Aorta (tissue), 5 donors: ENCODE measurements at places on chromosomes 12 and 14. TPM values are rescaled to one million over a fixed set of nuclear protein-coding genes. Genes with fewer than 3 reads are reported as not detected.

DNA sequence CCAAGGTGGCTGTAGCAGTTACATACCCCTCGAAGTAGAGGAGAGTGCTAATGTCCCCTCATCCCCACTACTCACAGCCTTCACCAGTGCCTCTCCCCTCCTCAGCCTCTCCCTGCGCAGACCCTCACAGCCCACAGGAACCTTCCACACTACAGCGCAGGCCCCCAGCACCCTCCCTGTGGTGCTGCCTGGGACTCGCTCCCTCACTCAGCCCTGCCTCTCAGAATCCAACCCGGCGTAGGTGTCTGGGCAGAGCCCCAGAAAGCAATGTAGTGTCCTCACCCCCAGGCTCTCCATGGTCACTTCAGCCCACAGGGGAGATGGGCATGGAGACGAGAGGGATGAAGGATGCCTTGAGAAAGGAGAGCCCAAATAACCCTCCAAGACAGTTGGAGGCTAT is 10.9 kb upstream of the ZNF740 start:
- no peak for DNase-seq

MORN3 gene
- total RNA-seq = 0.57 TPM

GNB3 gene
- 8.2 TPM for total RNA-seq

GRCh38 chr12:103930787-103931735 is 851 bp downstream of the HSP90B1 start:
- DNase-seq = peak; percentile 59

- no peak for DNase-seq
Measured at GRCh38 chr14:88599326-88599725, 36.5 kb downstream of the ZC3H14 start.

DNA sequence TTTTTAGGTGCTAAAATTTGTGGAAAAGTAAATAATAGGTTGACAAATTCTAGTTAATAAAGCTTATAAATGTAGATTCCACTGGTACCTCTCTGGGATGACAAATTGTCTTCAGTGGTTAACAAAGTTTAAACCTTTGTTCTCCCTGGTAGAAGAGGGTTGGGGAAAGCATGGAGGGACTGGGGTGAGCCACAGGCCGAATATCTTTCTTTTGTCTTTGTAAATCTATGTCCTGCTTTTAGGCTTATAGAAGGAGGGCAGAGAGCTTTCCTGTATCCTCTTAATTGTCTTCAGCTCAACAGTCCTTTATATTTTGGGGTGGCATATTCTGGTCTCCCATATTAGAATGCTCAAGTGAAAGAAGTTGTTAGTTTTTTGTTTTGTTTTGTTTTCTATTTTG is 142.2 kb upstream of the CNOT2 start:
- DNase-seq = no peak

- DNase-seq = no peak
Measured at GRCh38 chr12:121713793-121714192, 1.2 kb downstream of the TMEM120B start.

DNA sequence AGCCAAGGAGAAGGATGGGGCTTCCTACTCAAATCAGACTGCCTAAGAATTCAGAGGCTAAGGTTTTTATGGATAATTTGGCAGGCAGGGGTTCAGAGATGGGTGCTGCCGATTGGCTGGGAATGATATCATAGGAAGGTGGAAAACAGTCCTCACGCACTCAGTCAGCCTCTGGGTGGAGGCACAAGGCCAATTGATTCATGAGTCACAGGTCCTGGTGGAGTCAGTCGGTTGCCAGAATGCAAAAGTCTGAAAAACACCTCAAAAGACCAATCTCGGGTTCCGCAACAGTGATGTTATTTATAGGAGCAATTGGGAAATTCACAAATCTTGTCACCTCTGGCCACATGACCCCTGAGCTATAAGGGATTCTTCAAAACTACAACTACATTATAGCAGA is 105.5 kb downstream of the GXYLT1 start:
- no peak for DNase-seq

DNA sequence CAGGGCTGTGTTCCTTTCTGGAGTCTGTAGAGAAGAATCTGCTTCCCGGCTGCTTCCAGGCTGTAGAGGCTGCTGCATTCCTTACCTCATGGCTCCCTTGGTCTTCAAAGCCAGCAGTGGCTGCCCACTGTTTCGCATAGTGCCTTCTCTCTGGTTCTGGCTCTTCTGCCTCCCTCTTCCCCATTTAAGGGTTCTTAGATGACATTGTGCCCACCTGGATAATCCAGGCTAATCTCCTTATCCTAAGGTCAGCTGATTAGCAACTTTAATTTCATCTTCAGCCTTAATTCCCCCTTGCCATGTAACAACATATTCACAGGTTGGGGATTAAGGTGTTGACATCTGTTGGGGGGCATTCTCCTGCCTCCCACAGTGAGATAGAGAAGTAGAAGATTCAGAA is 208.6 kb upstream of the TMTC1 start:
- no peak for DNase-seq

CCDC88C gene
- 18.4 TPM for total RNA-seq

DNA sequence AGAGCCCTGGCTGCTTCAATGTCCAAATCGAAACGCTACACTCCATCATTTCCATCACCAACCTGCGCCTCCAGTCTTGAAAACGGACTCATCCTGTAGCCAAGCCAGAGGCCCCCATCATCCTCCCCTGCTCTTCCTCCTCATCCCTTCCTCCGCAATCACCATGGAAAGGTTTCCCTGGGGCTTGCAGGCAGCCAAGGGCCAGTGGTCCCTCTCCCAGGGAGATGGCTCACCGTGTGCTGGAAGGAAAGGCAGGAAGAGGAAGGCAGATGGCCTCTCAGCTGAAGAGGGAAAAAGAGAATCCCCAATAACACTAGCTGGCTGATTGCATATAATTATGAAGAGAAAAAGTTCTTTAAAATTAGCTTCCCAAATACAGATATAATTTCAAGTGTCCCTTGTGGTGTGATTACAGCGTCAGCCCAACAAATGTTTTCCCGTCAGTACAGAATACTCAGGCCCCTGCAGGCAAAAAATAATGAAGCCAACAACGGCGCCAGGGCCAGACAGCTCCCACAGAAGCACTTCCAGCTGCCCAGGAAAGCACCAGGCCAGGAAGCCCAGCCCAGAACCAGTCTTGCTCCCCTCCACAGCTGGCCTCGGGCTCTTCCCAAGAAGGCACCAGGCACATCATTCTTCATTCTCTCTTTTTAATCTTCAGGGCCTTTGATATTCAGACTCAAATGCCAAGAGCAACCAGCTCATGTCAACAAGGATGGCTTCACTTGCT is 24.7 kb downstream of the ITPK1 start:
- DNase-seq = no peak

DNA sequence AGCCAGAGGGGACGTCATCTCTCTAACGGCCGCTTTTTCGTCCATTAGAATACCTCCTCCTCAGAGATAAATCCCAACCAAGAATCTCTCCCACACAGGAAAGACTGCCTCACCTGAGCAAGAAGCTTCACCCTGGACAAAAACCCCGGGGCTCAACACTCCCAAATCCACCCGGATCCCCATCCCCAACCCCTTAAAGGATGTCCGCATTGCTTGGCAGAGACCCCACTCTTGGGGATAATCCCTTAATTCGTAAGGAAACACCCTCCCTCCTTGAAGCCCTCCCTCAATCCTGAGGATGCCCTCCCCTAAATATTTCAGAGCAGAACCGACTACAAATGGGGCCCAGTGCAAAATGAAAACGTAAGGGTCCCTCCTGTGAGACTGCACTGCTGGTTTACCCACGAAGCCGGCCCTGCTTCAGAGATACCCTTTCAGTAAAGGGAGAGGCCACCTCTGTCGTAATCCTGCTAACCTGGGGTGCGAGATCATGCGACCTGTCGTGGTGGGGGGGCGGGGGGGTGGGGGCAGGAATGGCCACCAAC is 655 bp upstream of the DYNLL1 start:
- no peak for DNase-seq

POLE2 gene
- 3.2 TPM for total RNA-seq

GZMH gene
- not detected for total RNA-seq

DNA sequence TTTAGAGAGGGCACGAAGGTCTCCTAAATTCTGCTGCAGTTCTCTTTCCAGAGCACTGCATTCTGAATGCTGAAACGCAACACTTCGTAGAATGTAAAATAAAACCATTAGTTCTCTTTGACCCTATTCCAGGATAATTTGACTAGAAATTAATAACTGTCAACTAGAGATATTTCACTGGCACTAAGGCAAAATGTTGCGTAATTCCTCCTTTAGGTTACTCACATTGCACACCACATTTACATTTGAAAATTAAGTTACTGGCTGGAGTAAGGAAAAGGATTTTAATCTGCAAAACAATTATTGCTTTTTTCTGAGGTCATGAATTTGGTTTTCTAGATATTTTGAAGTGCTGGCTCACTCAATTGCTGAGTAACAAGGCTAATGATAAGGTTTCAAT is 58.0 kb upstream of the TRHDE start:
- DNase-seq = no peak

DNA sequence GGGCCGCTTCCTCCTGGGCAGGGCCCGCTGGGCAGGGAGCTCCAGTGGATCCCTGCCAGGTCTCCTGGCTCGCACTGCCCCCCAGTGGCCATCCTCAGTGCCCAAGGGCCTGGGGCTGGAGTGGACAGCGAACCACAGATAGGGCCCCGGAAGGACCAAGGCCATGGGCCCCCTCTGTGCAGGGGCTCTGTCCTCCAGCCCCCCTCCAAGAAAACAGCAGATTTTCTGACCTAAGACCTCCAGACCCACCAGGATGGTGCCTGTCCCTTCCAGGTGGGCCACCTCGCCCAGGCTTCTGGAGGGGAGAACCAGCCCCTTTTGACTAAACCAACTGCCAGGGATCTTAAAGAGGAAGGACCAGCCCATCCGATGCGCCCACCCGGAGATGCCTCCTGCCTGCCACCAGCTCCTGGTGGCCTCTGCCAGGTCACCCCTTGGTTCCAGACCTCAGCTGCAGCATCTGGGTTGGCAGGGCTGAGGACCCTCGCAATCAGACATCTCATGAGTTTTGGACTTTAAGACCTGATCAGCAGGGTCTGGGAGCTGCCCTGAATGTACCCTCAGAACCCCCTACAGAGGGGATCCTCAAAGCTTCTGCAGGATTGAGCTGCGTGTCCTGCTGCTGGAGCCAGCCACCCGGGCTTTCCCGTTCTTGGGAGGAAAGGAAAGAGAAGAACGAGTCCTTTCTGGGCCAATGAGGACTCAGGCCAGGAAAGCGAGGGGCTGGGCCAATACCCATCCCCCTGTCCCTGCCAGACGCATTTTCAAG is 325.8 kb upstream of the DIO3 start:
- peak; percentile 79 for DNase-seq

- DNase-seq = no peak
Measured at GRCh38 chr14:95365401-95365800, 45.7 kb upstream of the CLMN start.

DNA sequence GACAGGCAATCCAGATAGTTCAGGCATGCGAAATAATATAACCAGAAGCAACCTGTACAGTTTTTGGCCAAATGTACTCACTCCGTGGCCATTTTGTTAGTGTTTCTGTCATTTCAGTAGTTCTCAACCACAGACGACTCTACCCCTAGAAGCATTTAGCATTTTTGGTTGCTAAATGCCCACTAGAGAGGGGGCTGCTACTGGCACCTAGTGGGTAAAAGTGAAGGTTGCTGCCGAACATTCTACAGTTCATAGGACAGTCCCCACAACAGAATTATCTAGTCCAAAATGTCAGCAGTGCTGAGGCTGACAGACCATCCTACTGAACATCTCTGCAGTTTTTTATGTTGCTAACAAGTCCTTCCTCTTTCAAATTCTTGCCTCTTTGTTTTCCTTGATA is 107.4 kb downstream of the TSHR start:
- DNase-seq = no peak

LALBA gene
- total RNA-seq = not detected

DNA sequence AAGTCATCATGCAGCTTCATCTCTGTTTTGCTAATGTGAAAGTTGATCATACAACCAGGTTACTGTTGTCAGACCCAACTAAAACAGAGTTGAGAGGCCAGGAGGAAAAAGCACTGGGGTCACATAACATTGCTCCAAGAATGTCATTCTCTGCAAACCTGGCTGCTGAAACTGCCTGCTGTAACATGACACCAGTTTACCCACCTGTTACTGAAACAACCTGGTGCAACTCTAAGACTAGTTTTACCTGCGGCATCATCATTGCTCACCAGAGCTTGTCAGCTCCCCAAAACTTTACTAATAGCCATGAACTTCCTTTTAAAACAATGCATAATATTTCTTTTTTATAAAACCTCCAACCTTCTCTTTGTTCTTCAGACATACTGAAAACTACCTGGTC is 30.7 kb upstream of the DEGS2 start:
- no peak for DNase-seq

- DNase-seq = no peak
Measured at GRCh38 chr14:28773176-28773575, 6.6 kb downstream of the FOXG1 start.

DNA sequence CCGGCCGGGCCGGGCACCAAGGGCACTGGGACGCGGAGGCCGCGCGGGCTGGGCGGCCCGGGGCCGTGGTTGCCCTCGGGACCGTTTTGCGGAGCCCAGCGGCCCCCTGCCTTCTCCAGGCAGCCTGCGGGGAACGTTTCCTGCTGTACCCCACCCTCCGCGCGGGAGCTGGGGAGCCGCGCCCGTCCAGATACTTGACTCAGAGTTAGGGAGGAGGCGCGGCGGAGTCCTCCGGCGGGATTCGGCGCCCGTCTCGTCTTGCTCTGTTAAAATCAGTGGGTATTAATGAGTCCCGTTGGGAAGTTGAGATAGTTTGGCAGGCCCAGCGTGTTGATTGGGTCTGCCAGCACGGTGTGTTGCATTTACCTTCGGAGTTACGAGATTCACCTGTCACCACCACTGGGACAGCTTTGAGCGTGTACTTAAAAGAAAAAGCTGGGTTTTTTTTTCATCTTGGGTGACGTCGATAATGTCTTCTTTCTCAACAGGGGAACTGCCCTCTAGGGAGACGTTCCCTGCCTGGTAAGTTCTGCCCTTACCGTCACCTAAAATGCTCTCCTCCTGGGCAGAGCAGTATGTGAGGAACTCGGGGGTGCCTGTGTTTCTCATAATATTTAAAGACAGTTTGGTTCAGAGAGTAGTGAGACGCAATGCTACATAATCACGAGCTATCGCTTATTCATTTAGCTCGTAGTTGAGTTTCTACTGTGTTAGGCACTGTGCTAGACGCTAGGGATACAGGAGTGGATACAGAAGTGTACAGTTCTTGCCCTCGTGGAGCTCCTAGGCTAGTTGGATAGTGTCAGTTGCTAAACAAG is 596 bp downstream of the DLST start:
- peak; percentile 84 for DNase-seq

DNA sequence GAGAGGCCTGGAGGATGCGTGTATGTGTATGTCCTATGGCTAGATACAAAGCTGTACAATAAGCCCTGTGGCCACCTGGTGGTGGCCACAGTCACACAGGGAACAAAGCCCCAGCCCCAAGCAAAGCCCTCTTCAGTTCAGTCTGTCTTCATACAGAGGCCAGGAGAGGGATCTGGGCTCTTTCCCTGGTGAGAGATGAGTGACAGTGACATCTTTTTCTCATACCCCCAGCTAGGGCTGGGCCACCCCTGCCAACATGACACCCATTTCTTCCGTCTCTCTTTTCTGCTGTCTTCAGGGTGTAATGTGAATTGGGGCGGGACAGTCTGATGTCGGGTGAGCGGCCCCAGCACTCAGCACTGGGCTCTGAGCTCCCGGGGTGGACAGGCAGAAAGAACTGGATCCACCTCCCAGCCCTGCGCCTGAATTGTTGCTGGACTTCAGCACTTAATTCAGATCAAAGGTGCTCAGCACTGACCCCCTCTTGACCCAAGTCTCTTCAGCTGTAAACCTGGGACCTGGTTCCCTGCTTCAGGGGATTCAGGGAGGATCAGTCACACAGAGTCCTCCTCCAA is 59.8 kb downstream of the SERPINA3 start:
- DNase-seq = no peak

CCDC175 gene
- 0.71 TPM for total RNA-seq

LBHD2 gene
- not detected for total RNA-seq

CHMP4A gene
- 45.8 TPM for total RNA-seq

GRCh38 chr14:52081964-52082363 is 13.1 kb upstream of the NID2 start:
- no peak for DNase-seq
